ENCODE measurements at places on chromosomes 16 and 17.

- DNase-seq: no peak
These were observed 2.0 kb downstream of the POLR2A start for GRCh38 chr17:7486181-7486580.

- no peak for DNase-seq
These were observed 126.3 kb upstream of the NACA2 start for GRCh38 chr17:61717352-61717751.

GRCh38 chr16:11075163-11075562 lies 130.8 kb downstream of the CLEC16A start:
- no peak for DNase-seq

DNA sequence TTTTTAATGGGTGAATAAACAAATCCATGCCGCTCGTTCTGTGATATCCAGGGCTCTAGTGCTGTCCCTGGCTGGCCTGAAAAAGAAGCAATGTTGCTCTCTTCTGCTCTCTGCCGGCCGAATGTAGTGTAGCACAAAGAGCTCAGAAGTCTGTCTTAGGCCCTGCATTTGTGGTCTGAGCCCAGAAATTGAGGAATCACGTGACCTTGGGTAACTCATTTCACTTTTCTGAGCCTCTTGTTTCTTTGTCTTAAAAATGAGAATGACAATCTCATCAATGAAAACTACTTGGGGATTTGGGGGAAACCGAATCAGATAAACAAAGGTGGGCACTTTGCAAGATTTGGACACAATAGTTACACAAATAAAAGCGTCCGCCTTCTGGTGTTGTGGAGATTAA lies 381.6 kb upstream of the ASIC2 start:
- peak; percentile 76 for DNase-seq

- no peak for DNase-seq
These were observed 218.8 kb downstream of the KATNIP start for GRCh38 chr16:27768651-27769272.
